ENCODE measurements at places on chromosomes 5 and 9.

DNA sequence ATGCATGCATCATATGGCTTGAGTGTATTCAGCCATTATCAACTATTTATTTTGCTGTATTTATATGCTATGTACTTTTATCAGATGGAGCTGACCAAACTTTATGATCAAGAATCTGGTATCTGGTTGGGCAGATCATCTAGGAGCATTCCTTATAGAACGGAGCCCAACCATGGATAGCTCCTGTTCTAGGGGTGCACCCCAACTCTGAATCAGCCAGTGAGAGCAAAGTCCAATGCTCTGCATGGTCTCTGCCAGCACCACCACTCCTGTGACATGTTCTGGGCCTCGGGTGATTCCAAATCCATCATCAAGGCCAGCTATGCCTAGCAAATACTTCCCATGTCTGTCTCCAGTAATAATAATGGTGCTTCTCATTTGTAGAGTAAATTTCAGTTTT lies 517.5 kb downstream of the AGTPBP1 start:
- DNase-seq, result no peak

- no peak for DNase-seq
These were observed 7.9 kb downstream of the CKMT2 start for GRCh38 chr5:81241001-81241400.

DNA sequence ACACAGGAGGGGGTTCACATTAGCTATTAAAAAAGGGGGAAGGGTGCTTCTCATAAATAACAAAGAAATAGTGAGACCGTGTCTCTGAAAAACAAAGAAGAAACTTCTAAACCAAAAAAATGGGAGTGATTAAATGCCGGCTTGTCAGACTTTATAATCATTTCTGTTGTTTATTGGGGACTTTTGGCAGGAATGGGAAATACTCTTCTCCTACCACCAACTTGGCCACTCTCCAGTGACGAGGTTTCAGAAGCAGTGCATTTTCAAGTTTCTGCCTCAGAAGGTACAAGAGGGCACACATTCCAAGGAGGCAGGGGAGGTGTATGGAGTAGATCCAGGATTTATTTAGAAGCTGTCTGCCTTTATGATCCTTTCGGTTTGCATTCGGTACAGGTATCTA lies 46.2 kb downstream of the LIX1 start:
- DNase-seq, result no peak

DNA sequence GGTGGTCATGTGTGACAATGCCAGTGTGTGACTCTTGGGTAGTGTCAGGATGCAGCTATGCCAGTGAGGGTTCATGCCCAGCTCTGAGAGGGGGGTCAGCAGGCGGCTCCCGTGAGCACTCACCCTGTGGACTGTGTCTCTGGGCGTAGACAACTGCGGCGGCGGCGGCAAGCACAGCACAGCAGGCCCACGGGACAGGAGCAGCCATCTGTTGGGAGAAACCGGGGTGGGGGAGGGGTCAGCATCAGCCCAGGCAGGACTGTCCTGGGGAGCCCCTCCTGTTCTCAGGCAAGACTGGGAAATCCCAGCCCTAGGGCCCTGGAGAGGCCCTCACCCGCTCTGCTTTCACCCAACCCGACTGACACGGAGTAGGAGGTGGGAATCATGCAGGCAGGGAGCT lies 20.8 kb downstream of the CNTFR start:
- DNase-seq, result no peak

DNA sequence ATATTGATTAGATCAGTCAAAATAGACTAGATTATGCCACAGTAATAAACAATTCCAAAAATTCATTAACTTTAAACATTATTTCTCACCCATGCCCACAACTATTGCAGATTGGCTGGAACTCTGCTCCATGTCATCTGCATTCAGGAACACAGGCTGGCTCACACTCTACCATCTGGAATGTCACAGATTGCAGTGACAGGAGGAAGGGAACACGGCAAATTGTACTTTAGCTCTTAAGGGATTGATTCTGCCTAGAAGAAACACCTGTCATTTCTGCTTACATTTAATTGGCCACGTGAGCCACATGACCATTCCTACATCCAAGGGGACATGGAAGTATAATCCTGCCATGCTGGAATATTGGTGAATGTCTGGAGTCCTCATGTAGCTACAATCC lies 54.4 kb downstream of the ATPSCKMT start:
- DNase-seq, result no peak

GRCh38 chr9:86471171-86471815 lies 117.1 kb upstream of the TUT7 start:
- DNase-seq, result no peak

GRCh38 chr5:76999451-76999850 lies 30.8 kb upstream of the AGGF1 start:
- no peak for DNase-seq

- DNase-seq, result no peak
These were observed 5.9 kb downstream of the EMB start for GRCh38 chr5:50435168-50435567.

- DNase-seq, result no peak
These were observed 588.0 kb downstream of the PRELID2 start for GRCh38 chr5:145246961-145247744.

GRCh38 chr9:11726659-11727058 lies 966.5 kb upstream of the TYRP1 start:
- no peak for DNase-seq

DNA sequence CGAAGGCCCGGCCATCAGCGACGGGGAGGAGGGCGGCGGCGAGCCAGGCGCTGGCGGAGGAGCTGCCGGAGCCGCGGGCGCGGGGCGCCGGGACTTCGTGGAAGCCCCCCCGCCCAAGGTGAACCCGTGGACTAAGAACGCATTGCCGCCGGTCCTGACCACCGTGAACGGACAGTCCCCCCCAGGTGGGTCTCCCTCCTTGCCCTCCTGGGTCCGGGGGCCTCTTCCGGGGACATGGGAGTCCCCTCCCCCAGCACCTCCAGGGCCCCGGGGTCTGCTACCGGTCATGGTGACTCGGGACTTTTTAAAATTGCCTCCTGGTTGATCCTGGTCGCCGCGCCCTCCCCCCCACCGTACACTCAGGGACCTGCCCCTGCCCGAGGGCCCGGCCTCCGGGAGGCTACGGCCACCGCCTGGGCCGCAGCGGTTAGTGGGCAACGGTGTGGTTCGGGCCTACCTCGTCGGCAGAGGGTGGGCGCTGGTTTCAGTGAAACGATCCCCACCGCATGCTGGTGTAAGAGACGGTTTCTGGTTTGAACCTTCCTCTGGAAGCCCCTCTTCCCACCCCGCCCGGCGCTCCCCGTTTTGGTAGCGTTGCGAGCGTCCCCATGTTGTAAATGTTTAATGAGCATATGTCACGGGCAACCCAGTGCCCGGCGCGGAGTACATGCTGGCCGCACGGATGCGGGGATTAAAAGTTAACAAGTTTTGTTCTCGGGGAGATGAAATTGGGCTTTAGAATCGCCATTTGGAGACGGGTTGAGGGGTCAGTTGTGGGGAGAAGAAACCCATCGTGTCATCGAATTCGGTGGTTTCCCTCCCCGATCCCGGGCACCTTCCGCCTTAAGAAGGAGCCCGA lies 1.1 kb downstream of the LARP1 start:
- no peak for DNase-seq

DNA sequence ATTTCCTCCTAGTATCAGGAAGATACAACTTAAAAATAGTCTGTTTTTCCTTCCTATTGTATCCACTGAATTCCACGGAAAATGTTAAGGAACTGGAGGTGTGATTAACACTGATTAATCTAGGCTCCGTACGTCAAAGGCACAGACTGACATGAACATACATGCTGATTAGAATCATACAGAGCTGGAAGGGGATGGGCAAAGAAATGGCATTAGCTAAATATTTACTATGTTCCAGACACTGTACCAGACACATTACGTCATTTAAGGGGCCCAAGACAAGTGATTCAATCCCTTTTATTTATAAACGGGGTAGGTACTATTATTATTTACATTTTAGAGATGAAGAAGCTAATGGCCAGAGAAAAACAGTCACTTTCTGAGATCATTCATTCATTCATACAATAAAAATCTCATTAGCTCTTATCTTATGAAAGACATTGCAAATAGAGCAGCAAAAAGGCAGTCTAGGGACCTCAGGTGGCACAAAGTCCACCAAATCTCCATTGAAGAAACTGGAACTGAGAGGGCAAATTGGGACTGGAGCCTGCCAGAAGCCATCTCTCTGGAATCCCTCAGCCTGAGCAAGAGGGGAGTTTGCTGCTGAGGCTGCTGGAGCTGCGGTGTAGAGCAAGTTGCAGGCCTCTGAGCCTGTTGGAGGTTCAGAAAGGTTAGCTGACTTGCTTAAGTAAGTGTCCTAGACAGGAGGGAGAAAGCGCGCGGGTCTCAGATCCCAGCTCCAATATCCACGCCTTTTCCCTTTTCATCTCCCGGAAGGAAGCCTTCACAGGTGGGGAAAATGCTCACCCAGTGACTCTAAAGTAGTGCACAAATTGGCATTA lies 1.6 kb upstream of the TGFBR1 start:
- DNase-seq, result no peak

- no peak for DNase-seq
These were observed 71.2 kb downstream of the LURAP1L start for GRCh38 chr9:12846035-12846434.

- no peak for DNase-seq
These were observed 13.9 kb downstream of the ZCCHC9 start for GRCh38 chr5:81315336-81315735.

DNA sequence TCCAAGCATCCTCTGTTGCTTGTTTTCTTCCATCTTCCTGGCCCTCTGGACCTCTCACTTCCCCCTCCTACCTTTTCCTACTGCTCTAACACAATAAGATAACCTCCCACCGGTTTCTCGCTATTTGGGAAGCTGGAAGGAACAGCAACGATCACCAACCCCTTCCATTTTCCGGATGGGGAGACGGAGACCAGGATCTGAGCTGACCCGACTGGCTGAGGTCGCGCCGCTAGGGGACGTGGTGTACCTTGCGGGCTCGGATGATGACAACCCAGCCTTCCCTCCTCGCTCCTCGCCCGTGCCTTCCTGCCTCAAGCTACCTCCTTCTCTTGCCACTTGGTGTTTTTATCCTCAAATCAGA lies 1.9 kb downstream of the LPAR1 start:
- no peak for DNase-seq

DNA sequence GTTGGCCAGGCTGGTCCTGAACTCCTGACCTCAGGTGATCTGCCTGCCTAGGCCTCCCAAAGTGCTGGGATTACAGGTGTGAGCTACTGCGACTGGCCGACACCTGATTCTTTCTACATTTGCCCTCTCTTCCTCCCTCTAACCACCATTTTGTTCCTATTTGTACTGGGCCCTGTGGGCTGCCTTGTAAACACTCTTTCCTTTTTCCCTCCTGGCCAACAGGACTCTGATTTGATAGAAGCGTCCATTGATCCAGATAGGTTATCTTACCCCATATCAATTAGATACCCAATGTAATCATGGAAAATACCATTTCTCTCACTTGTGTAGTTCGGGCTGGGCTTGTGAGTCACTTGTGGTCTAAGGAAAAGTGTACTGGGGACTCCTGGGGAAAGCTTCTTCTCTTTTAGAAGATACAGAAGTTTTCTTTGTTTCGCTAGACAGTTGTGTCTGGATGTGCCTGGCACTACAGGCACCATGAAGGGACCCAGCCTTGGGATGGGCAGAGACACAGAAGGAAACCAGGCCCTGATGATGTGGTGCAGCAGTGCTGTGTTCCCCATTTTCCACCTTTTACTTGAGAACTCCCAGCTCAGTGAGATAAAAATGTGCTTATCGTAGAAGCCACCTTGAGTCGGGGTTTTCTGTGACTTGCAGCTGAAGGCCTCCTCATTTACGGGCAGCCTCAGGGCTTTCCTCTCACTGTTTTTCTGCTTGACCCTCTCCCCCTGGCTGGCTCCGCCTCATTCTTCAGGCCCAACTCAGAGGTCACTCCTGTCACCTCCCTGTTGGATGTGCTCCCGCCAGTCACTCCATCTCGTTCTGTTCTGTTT lies 32.8 kb upstream of the CPEB4 start:
- DNase-seq, result no peak

DNA sequence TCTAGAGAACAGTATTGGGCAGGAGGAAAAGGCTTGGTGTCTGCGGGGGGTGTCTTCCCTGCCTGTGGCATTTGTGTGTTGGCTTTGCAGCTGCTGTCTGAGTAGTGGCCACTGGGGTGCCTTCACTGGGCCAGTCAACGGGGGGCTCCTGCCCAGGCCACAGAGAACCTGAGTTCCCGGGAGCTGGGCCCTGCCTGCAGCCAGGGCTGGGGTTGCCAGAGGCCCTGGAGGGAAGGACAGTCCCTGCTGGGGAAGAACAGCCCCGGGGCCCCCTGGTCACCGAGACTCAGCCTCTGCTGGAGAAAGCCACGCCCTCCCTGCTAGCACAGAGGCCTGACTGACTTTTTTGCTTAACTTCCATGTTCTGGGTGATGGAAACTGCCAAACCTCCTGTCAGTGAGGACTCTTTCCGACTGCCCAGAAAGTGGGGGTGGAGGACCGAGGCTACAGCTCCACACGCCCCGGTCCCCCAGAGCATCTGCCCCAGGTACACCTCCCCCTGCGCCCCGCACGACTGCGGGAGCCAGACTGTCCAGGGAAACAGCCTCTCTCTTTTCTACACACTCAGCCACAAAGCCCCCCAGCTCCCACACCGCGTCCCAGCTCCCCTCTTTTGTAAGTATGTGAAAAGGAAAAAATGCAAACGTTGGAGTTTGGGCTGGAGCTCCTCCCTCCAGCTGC lies 133.4 kb downstream of the DAB2IP start:
- DNase-seq, result no peak

DNA sequence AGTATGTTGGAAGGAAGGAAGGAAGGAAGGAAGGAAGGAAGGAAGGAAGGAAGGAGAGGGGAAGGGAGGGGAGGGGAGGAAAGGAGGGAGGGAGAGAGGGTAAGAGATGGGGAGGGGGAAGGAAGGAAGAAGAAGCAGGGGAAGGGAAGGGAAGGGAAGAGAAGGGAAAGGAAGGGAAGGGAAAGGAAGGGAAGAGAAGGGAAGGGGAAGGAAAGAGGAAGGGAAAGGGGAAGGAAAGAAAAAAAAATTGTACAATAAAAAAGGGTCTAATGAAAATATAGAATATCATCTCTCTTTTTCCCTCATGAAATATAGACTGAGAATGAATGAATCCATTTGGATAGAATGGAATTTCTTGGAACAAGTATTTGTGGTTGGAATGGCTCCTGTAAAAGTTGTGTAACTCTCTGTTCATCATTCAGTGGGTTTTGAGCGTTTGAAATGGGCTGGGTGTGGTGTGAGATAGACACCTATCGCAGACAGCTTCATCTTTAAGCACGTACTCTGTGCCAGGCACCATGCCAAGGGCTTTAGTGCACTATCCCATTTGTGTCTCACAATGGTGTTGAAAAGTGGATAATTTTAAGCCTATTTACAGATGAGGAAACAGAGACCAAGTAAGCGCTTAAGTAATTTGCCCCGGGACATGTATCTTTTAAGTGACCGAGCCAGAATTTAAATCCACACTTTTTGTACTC lies 11.6 kb upstream of the PAPPA start:
- no peak for DNase-seq

GRCh38 chr5:173736923-173737412 lies 120.5 kb upstream of the BOD1 start:
- DNase-seq, result no peak

GRCh38 chr5:175288048-175288621 lies 155.8 kb downstream of the DRD1 start:
- no peak for DNase-seq

GRCh38 chr5:83066548-83067110 lies 10.6 kb downstream of the TMEM167A start:
- DNase-seq, result no peak

GRCh38 chr9:129141066-129142041 lies 30.1 kb downstream of the PTPA start:
- DNase-seq, result no peak
